Activated T-cell treated with anti-CD3 and anti-CD28 coated beads, Interleukin-2, amount 50 U/mL, for 72 hours (primary cell): ENCODE measurements at places on chromosomes 16 and 17. TPM values are rescaled to one million over a fixed set of nuclear protein-coding genes. Genes with fewer than 3 reads are reported as not detected.

GRCh38 chr17:885971-886571 is 93.5 kb downstream of the NXN start:
- H3K4me1 ChIP-seq: peaks cover 10% of the 10 kb centered on the region
- peaks cover 24% of the 10 kb centered on the region for H3K27me3 ChIP-seq
- DNase-seq: no peak
- no peak overlapping the region for H3K27ac ChIP-seq

GRCh38 chr16:67758966-67759365 is 39.9 kb upstream of the GFOD2 start:
- no peaks in the 10 kb centered on the region for H3K27me3 ChIP-seq
- H3K36me3 ChIP-seq: peaks cover 2% of the 10 kb centered on the region
- no peak overlapping the region for H3K27ac ChIP-seq

- no peak for DNase-seq
- H3K27ac ChIP-seq: no peak overlapping the region
- no peaks in the 10 kb centered on the region for H3K36me3 ChIP-seq
- H3K4me1 ChIP-seq: no peaks in the 10 kb centered on the region
These were observed 805.3 kb upstream of the SOX9 start for GRCh38 chr17:71315568-71315967.

- H3K4me3 ChIP-seq: no peak overlapping the region
- no peak for DNase-seq
- H3K4me1 ChIP-seq: no peaks in the 10 kb centered on the region
- no peaks in the 10 kb centered on the region for H3K36me3 ChIP-seq
- no peak overlapping the region for H3K27ac ChIP-seq
- H3K27me3 ChIP-seq: no peaks in the 10 kb centered on the region
These were observed 770.1 kb downstream of the KCNJ18 start for GRCh38 chr17:22462461-22462860.

GRCh38 chr17:36833279-36833678 is 104.0 kb upstream of the LHX1 start:
- peaks cover 19% of the 10 kb centered on the region for H3K27me3 ChIP-seq
- DNase-seq: no peak
- no peaks in the 10 kb centered on the region for H3K36me3 ChIP-seq
- H3K4me3 ChIP-seq: no peak overlapping the region
- no peaks in the 10 kb centered on the region for H3K4me1 ChIP-seq

- peaks cover 4% of the 10 kb centered on the region for H3K36me3 ChIP-seq
- no peaks in the 10 kb centered on the region for H3K27me3 ChIP-seq
- H3K4me3 ChIP-seq: no peak overlapping the region
- peaks cover 52% of the 10 kb centered on the region for H3K4me1 ChIP-seq
These were observed 2.8 kb downstream of the RAB40C start for GRCh38 chr16:592518-593306.

- no peaks in the 10 kb centered on the region for H3K4me1 ChIP-seq
- H3K4me3 ChIP-seq: no peak overlapping the region
- no peak for DNase-seq
- H3K27me3 ChIP-seq: peaks cover 15% of the 10 kb centered on the region
- no peak overlapping the region for H3K27ac ChIP-seq
These were observed 34.3 kb downstream of the PCTP start for GRCh38 chr17:55785181-55785580.

DNA sequence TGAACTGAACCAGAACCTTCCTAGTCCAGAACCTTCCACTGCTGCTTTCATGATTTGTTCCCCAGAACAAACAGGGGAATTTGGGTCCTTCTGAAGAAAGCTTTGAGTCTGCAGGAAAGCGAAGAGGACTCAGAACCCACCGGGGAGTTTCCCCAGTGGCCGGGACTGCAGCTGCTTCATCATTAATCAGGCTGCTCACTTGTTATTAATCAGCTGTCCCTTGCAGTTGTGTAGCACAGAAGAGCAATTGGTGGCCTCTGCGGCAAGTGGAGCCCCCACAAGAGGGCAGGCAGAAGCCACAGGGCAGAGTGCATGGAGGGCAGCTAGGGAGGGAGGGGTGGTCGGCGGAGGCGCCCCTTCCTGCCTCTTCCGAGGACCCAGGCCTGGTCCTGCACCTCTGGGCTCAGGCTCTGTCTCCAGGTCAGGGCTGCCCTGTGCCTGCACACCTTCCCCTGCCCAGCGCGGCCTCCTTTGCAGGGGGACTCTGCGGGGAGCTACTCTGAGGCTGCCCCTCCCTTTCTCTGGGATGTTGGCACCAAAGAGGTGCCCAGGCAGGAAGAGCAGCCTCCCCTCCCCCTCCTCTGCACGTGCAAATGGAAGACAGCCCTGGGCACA is 6.9 kb downstream of the CCL17 start:
- H3K4me3 ChIP-seq: no peak overlapping the region
- DNase-seq: no peak

GRCh38 chr16:2029350-2029749 is 2.6 kb downstream of the NHERF2 start:
- no peak for DNase-seq
- no peak overlapping the region for H3K27ac ChIP-seq
- no peaks in the 10 kb centered on the region for H3K4me1 ChIP-seq
- H3K36me3 ChIP-seq: no peaks in the 10 kb centered on the region
- H3K4me3 ChIP-seq: no peak overlapping the region

GRCh38 chr17:55629995-55630394 is 92.7 kb downstream of the TMEM100 start:
- peaks cover 24% of the 10 kb centered on the region for H3K27me3 ChIP-seq
- H3K4me1 ChIP-seq: peaks cover 6% of the 10 kb centered on the region
- no peaks in the 10 kb centered on the region for H3K36me3 ChIP-seq
- H3K27ac ChIP-seq: no peak overlapping the region

- no peak overlapping the region for H3K4me3 ChIP-seq
- no peaks in the 10 kb centered on the region for H3K36me3 ChIP-seq
- DNase-seq: no peak
- no peaks in the 10 kb centered on the region for H3K27me3 ChIP-seq
- H3K4me1 ChIP-seq: no peaks in the 10 kb centered on the region
These were observed 324.2 kb downstream of the PMP22 start for GRCh38 chr17:14940938-14941265.

GRCh38 chr17:40303009-40303657 is 5.8 kb upstream of the RARA start:
- H3K4me1 ChIP-seq: peaks cover 21% of the 10 kb centered on the region
- H3K36me3 ChIP-seq: peaks cover 4% of the 10 kb centered on the region
- peak; percentile 48 for DNase-seq

- peaks cover 18% of the 10 kb centered on the region for H3K4me1 ChIP-seq
- H3K27me3 ChIP-seq: peaks cover 5% of the 10 kb centered on the region
- no peaks in the 10 kb centered on the region for H3K36me3 ChIP-seq
- DNase-seq: peak; percentile 53
These were observed 374.0 kb upstream of the ASIC2 start for GRCh38 chr17:33667052-33667509.

DNA sequence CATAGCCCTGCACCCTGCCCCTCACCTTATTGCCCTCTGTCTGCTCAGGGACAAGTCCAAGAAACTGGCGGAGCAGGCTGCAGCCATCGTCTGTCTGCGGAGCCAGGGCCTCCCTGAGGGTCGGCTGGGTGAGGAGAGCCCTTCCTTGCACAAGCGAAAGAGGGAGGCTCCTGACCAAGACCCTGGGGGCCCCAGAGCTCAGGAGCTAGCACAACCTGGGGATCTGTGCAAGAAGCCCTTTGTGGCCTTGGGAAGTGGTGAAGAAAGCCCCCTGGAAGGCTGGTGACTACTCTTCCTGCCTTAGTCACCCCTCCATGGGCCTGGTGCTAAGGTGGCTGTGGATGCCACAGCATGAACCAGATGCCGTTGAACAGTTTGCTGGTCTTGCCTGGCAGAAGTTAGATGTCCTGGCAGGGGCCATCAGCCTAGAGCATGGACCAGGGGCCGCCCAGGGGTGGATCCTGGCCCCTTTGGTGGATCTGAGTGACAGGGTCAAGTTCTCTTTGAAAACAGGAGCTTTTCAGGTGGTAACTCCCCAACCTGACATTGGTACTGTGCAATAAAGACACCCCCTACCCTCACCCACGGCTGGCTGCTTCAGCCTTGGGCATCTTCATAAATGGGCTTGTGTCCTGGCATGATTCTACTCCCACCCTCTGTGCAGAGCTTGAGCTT is 6.3 kb upstream of the NFATC3 start:
- no peaks in the 10 kb centered on the region for H3K27me3 ChIP-seq
- no peak for DNase-seq
- H3K36me3 ChIP-seq: peaks cover 14% of the 10 kb centered on the region
- H3K27ac ChIP-seq: peak overlapping the region; percentile 95

DNA sequence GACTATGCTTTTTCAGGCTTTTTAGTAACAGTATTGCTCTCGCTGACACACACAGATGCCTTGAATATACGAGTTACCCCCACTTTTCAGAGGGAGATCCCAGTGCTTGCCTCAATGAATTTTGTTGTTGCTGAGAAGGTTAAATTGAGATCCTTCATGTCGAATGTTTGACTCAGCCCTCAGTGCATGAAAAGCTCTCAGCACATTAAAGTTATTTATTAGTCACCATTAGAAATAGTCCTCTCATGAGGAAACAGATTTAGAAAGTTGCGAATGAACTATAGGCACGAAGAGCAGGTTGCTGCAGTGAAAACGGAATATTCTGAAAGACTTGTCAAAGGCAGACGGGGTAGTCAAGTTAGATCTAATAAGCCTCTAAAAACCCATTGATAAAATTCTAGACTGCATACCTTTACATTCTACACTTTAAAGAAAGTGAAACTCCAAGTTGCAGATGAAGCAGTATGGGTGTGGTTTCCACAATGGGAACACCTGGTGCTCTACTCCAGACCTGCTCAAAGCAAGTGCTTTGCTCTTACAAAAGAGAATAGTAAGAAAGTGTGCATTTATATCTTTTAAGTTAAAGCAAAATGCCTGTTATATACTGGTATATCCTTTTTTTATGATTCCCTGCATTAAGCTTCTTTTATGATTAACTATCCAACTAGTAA is 238.1 kb downstream of the MAF start:
- H3K36me3 ChIP-seq: no peaks in the 10 kb centered on the region
- no peak overlapping the region for H3K4me3 ChIP-seq
- DNase-seq: no peak
- H3K4me1 ChIP-seq: peaks cover 19% of the 10 kb centered on the region
- peaks cover 31% of the 10 kb centered on the region for H3K27me3 ChIP-seq
- H3K27ac ChIP-seq: no peak overlapping the region

- H3K4me3 ChIP-seq: peak overlapping the region; percentile 65
- H3K4me1 ChIP-seq: peaks cover 5% of the 10 kb centered on the region
- peaks cover 2% of the 10 kb centered on the region for H3K36me3 ChIP-seq
- H3K27me3 ChIP-seq: peaks cover 53% of the 10 kb centered on the region
- H3K27ac ChIP-seq: no peak overlapping the region
- DNase-seq: peak; percentile 26
These were observed 1.1 kb downstream of the ZNF423 start for GRCh38 chr16:49854796-49855203.

GRCh38 chr17:22268214-22268911 is 576.0 kb downstream of the KCNJ18 start:
- no peaks in the 10 kb centered on the region for H3K27me3 ChIP-seq
- DNase-seq: no peak
- H3K4me3 ChIP-seq: no peak overlapping the region
- no peak overlapping the region for H3K27ac ChIP-seq

- DNase-seq: no peak
- H3K4me1 ChIP-seq: no peaks in the 10 kb centered on the region
- H3K27ac ChIP-seq: no peak overlapping the region
- H3K4me3 ChIP-seq: no peak overlapping the region
- H3K27me3 ChIP-seq: peaks cover 6% of the 10 kb centered on the region
- H3K36me3 ChIP-seq: peaks cover 8% of the 10 kb centered on the region
These were observed 9.9 kb downstream of the SSTR5 start for GRCh38 chr16:1082266-1082951.

- no peak for DNase-seq
- H3K27me3 ChIP-seq: no peaks in the 10 kb centered on the region
- H3K36me3 ChIP-seq: no peaks in the 10 kb centered on the region
- H3K27ac ChIP-seq: no peak overlapping the region
These were observed 1.8 kb upstream of the WDR90 start for GRCh38 chr16:647173-647902.

DNA sequence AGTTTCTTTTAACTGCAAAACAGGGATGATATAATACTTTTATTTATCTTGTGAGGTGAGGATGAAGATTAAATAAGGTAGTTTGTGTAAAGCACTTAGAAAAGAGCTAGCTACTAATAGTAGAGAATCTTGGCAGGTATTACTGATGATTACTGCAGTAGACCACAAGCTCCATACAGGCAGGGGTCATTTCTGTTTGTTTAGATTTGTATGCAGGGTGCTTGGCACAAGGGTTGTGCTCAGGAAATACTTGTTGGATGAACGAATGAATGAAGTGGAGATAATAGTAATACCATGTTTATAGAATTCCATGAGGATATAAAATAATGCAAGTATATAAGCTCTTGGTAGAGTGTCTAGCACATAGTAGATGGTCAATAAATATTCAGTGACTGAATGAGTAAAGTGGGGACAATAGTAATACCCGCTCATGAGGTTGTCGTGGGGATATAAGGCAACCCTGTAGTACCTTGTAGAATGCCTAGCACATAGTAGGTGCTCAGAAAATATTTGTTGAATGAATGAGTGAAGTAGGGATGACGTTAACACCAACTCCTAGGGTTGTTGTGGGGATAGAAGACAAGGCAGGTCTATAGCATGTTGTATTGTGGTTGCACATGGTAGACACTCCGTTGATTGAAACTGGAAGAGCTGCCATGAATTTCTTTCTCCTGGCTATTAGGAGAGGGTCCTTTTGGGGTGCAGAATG is 83.0 kb downstream of the ABCC1 start:
- peak overlapping the region; percentile 66 for H3K27ac ChIP-seq
- peaks cover 20% of the 10 kb centered on the region for H3K4me1 ChIP-seq
- DNase-seq: no peak

DNA sequence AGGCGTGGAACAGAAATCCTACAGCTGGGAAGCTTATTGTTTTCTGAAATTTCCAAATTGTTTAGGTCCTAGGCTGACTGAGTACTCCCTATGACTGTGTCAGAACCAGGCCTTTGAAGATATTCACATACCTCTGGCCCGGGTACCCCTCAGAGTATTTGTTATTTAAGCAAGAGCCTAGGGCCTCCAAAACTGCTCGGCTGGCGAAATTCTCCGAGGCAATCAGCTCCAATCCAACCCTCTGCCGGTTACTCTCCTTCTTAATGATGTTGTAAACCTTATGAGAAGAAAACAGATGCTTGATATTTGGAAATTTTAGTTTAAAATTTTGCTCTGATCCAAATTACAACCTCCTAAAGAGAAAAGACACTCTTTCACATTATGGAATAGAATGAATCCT is 9.8 kb downstream of the SHMT1 start:
- no peaks in the 10 kb centered on the region for H3K4me1 ChIP-seq
- no peak overlapping the region for H3K4me3 ChIP-seq
- no peak overlapping the region for H3K27ac ChIP-seq
- no peaks in the 10 kb centered on the region for H3K27me3 ChIP-seq
- DNase-seq: no peak
- H3K36me3 ChIP-seq: peaks cover 4% of the 10 kb centered on the region

The ATF7IP2 gene
- 25.7 TPM for total RNA-seq

The SNX20 gene
- 49.9 TPM for total RNA-seq

The NPIPA8 gene
- total RNA-seq: not detected

The HSD11B2 gene
- 1.1 TPM for total RNA-seq

The NOTUM gene
- total RNA-seq: 0.76 TPM

The VPS9D1 gene
- 4.7 TPM for total RNA-seq

The KCNH6 gene
- total RNA-seq: not detected

The SDR42E2 gene
- total RNA-seq: 0.19 TPM

The RUNDC3A gene
- 0.35 TPM for total RNA-seq
